ENCODE measurements at places on chromosomes 7 and 10.

- DNase-seq: no peak
These were observed 181.3 kb downstream of the CDK14 start for GRCh38 chr7:90777465-90777864.

DNA sequence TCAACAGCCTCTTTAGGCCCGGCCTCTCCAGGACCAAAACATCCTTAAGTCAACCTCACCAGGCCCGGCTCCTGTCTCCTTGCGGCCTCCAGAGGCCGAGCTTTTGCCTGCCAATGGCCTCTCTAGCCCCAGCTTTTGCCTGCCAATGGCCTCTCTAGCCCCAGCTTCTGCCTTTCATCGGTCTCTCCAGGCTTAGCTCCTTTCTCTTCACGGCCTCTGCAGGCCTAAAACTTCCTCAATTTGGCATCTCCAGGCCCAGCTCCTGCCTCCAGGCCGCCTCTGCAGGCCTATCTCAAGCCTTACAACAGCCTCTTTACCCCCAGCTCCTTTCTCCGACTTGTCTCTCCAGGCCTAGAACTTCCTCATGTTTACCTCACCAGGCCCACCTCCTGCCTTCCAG is 15.7 kb upstream of the TMEM248 start:
- DNase-seq: no peak

DNA sequence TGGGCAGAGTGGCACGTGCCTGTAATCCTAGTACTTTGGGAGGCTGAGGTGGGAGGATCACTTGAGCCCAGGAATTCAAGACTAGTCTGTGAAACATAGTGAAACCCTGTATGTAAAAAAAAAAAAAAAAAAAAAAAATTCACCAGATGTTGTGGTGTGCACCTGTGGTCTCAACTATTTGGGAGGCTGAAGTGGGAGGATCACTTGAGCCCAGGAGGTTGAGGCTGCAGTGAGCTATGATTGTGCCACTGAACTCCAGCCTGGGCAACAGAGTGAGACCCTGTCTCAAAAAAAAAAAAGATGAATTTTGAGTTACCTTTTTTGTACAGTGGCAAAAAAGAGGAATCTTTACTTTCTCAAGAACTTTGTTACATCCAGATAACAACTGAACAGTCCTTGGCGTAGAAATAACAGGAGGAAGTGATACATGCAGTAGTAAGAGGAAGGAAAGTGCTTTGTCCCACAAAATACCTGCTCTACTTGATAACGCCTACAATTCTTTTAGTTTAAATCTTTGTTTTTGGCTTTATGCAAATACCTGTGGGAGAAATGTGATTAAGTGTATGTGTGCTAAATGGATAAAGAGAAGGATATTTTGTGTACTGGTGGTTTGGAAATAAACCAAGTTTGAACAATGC is 29.3 kb downstream of the SPAG6 start:
- no peak for DNase-seq

GRCh38 chr7:1992554-1992953 is 240.2 kb downstream of the MAD1L1 start:
- DNase-seq: no peak
